ENCODE measurements at places on chromosomes 1 and 21. TPM values are rescaled to one million over a fixed set of nuclear protein-coding genes. Genes with fewer than 3 reads are reported as not detected.

Gene SON
- total RNA-seq, result 270 TPM

Gene SYTL1
- 6.4 TPM for total RNA-seq

Gene AMPD2
- total RNA-seq, result 67.7 TPM

Gene ZRANB2
- total RNA-seq, result 103 TPM

Gene WNT2B
- 0.90 TPM for total RNA-seq

Gene NTNG1
- 4.1 TPM for total RNA-seq

All from H1 (cell line).